ENCODE measurements at places on chromosomes 7 and 10. TPM values are rescaled to one million over a fixed set of nuclear protein-coding genes. Genes with fewer than 3 reads are reported as not detected.

Gene SEMA3D
- 0.32 TPM for total RNA-seq

Gene CREB5
- total RNA-seq, result 12.5 TPM

Gene CAMK2G
- total RNA-seq, result 30.6 TPM

Gene SYT15
- total RNA-seq, result 0.44 TPM

Gene SPDYE2B
- not detected for total RNA-seq

Gene ATP5MK
- 140 TPM for total RNA-seq

Gene SLC25A40
- 4.5 TPM for total RNA-seq

Gene CAV1
- total RNA-seq, result 2,402 TPM

Gene PPP1R9A
- 15.9 TPM for total RNA-seq

Gene AQP1
- total RNA-seq, result 2.1 TPM

Gene ZC3HAV1
- total RNA-seq, result 29.6 TPM

Gene PTPRN2
- 1.9 TPM for total RNA-seq

Gene SFR1
- 5.0 TPM for total RNA-seq
